KG1 (cell line): ENCODE measurements at places on chromosomes 4 and X.

- no peak for DNase-seq
Measured at GRCh38 chrX:3371163-3371562, 24.7 kb upstream of the MXRA5 start.

GRCh38 chrX:63349307-63349706, 1.8 kb downstream of the SPIN4 start:
- no peak for DNase-seq

DNA sequence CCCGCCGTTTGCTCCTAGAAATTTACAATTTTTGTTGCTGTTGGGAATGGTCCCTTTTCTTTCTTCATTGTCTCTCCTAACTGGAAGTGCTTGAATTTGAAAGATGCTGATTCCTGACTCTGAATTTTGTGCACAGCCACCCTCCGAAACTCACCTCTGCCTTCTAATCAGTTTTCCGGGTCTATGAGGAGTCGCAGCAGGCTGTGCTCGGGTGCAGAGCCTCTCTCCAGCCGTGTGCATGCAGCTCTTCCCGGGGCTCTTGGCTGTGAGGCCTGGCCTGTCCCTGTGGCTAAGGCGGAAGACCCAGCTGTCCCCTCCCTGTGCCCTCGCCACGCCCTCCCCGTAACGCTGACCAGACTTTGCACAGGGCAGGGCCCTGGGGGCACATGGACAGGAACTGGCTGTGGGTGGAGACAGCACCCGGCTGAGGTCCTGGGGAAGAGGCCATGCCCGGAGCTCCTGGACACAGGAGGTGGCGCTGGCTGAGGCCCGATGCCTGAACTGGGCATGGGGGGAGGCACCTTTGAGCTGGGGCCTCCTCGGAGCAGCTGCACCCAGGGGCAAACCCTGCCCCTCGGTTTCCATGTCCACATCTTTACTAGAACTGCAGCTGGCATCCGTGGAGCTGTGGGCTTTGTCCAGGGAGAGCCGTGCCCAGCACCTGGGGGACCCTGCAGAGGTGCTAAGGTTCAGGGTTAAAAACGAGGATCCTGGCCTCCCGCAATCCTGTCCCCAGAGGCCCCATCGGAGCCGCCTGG, 32.6 kb upstream of the SPON2 start:
- no peak for DNase-seq

DNA sequence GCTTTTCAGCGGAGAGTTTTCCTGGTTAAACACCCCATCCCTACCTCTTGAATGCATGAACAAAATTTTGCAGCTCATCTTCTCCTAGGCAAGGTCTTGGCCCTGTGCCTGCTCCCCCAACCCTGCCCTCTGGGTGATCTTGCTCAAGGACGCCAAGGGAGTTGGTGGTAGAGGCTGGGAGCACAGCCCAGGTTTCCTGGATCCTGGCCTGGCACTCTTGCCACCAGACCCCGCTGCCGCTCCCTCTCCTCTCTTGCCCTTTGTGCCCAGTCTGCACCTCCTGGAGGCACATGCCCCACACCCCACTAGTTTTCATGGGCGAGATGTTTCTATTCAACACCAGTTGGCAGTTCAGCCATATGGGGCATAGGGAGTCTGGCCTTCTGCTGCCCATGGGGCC, 37.3 kb downstream of the TSC22D3 start:
- DNase-seq: no peak
